Stimulated activated CD4-positive, alpha-beta T cell treated with anti-CD3 and anti-CD28 coated beads, TNF-alpha, amount 100 ng/mL, for 24 hours (primary cell): ENCODE measurements at places on chromosomes 11 and 22.

- DNase-seq: no peak
Observed at GRCh38 chr11:1812801-1813200, 22.0 kb upstream of the SYT8 start.

- DNase-seq: no peak
Observed at GRCh38 chr22:17549655-17550054, 13.6 kb upstream of the SLC25A18 start.

- no peak for DNase-seq
Observed at GRCh38 chr11:114075891-114076441, 16.5 kb downstream of the ZBTB16 start.

DNA sequence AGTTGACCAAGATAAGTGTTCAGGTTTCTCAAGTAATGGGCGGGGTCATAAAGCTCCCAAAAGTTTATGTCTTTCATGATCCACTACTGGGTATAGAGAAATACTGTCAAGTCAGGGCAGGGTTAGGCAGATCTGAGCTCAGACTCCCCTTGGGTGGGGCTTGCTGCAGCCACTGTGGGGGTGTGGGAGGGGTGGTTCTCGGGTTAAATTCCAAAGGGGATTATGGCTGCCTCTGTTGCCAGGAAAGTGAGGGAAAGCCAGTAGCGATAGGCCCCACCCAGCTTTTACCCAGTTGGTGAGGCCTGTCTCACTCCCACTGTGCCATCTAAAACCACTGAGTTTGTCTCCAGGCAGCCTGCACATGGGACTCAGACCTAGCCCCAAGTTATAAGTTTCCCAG is 37.8 kb downstream of the DLG2 start:
- no peak for DNase-seq

GRCh38 chr11:118485273-118485672 is 42.0 kb upstream of the TTC36 start:
- DNase-seq: no peak

GRCh38 chr11:42524534-42525227 is 787.1 kb upstream of the API5 start:
- DNase-seq: no peak

- DNase-seq: no peak
Observed at GRCh38 chr22:23683545-23683944, 7.3 kb upstream of the RGL4 start.

DNA sequence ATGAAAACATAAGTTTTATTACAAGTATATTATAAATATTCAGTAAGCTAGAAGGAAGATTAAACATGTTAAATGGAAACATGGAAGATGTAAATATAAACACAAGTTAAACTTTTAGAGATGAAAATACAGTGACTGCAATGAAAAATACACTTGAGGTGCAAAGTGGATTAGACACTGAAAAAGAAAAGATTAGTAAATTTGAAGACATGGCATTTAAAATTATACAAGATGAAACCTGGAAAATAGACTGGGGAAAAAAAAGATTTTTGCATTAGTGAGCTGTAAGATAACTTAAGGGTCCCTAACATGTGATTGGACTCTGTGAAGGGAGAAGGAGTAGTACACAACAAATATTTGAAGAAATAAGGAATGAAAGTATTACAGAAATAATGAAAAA is 33.3 kb downstream of the ELP4 start:
- DNase-seq: no peak

DNA sequence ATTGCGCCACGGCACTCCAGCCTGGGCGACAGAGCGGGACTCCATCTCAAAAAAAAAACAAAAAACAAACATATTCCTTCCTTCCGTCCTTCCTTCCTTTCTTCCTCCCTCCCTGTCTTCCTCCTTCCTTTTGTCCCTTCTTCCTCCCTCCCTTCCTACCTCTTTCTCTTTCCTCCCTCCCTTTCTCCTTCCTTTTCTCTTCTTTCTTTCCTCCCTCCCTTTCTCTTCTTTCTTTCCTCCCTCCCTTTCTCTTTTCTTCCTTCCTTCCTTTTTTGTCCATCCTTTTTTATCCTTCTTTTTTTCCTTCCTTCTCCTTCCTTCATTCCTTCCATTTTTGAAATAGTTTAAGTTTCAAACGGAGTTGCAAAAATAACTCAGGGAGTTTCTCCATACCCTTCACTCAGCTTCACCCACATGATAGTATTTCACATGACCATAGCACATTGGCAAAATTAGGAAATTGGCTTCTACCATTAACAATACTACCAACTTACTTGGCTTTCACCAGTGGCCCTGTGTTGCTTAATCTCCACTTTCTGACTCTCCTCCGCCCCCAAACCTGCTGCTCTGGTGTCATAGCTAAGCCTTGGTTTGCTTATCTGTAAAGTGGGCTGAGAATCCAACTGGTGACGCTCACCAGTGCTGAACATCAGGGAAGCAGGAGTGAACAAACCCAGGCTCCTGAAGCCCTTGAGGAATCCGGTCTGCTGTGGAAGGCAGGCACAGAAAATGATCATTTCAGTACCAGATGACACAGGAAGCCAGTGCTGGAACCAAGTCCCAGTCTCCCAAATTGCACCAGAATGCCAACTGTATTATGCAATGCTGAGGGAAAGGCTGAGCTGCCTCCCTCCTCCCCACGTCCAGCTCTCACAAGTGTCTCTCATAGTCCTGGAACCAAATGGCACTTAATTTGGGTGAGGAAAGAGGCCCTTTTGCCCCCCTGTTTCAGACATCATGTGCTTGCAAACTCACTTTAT is 17.2 kb upstream of the CRYBB3 start:
- DNase-seq: no peak

DNA sequence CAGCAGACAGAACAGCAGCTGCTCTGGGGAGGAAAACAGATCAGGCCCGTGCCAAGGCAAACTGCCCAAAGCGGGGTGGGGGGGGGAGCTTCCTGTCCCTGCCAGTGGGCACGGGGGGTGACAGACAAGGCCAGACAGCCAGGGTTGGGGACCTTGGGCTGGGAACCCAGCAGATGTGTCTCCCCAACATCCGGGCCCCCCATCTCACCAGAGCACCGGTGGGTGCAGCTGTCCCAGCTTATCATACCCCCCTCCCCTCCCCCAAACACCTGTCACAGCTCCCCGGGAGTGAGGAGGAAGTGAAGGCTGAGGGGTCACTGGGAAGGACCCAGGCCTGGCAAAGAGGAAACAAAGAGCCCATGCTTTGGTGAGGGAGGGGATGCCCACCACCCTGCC is 1.3 kb downstream of the PPP1R14B start:
- no peak for DNase-seq

DNA sequence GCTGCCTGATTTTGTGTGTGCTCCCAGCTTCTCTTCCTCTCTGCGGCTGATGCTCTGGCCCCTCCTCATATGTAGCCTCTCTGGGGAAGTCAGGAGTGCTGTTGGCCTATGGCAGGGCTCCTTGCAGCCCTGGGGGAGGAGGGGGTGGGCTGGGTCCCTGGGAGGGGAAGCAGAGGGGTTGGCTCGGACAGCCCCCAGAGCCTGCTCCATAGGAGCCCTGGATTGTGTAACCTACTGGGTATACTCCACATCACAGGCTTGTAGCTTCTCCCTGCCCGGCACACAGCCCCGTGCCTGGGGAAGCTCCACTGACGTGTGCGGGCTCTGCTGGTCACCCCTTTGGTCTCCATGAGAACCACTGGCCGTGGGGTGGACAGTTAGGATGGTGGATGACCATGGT is 113.8 kb downstream of the ST3GAL4 start:
- DNase-seq: no peak

DNA sequence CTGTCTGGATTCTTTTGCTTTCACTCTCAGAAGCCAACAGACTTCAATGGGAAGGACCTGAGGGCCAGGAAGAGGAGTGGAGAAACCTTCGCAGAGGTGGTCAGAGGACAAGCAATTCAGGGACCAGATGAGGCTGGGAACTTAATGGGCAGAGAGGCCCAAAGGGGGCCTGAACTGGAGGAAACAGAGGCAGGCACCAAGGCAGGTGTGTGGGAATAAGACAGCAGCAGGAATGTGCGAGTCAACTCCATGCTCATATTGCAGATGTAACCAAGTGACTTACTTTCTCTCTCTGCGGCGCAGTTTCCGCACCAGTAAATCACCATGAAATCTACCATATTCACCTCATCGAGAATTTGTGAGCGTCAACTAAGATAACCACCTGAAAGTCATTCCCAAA is 669.1 kb downstream of the NTM start:
- DNase-seq: no peak

DNA sequence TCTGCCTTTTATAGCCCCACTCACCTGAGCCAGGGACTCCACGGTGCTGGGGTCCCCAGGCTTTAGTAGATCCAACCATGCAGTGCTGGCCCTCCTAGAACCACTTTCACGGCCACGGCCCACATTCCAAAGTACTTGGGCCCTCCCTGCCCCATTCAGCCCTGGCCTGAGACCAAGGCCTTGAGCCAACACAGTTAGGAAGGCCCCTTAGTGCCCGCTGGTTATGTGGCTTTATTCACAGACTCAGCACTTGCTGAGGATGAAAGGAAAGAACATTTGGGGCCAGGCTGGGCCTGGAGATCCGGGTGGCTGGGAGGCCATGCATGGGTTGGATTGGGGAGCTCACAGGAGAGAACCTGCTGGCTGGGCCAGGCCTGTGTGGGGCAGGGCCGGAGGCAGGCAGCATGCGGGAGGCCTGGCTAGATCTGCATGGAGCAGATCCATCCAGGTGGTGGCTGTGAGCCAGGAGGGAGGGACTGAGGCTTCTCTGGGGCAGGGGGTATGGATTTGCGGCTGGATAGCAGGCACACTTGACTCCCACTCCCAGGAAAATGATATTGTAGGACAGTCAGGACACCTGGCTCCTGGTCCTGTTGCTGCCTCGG is 12.6 kb downstream of the CHRM1 start:
- DNase-seq: no peak

GRCh38 chr22:17043521-17043920 is 35.5 kb upstream of the GAB4 start:
- DNase-seq: no peak

DNA sequence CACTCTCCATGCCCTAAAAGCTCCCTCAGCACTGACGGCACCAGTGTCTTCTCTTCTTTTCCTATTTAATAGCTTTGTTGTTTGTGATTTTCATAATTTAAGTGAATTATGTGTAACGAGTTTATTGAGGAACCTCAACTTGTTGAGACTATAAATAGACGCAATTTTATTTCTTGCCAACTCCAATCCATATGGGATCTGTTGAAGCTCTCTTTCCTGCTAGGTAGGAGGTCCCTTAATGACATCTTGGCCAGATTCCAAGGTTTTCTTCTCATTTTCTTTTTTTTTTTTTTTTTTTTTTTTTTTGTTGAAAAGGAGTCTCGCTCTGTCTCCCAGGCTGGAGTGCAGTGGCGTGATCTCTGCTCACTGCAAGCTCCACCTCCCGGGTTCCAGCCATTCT is 14.2 kb downstream of the RTL6 start:
- no peak for DNase-seq

- DNase-seq: no peak
Observed at GRCh38 chr11:123755344-123755743, 1.0 kb upstream of the OR6X1 start.

DNA sequence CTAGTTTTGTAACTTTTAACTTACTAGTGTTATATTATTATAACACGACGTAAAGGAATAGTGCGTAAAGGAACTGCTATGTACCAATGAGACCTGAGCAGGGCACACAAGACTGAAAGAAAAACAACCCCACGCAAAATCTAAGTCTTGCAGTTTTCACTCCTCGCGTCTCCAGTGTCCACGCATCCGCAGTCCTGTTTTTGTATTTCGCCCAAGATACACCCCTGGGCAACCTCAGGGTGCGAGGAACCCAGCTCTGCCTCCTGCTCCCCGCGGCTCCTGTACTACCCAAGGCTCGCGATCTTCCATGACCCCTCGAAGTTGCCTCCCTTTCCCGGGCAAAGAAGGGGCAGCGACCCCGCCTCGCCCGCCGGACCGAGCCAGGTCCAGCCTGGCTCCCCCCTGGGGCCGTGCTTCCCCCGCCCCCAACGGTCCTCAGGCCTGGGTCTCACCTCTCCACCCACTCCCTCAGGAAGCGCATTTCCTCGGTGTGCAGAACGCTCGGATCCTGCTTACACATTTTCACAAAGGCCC is 393 bp downstream of the ST13 start:
- DNase-seq: peak; percentile 1

- DNase-seq: no peak
Observed at GRCh38 chr11:66800720-66801428, 42.4 kb upstream of the RCE1 start.

DNA sequence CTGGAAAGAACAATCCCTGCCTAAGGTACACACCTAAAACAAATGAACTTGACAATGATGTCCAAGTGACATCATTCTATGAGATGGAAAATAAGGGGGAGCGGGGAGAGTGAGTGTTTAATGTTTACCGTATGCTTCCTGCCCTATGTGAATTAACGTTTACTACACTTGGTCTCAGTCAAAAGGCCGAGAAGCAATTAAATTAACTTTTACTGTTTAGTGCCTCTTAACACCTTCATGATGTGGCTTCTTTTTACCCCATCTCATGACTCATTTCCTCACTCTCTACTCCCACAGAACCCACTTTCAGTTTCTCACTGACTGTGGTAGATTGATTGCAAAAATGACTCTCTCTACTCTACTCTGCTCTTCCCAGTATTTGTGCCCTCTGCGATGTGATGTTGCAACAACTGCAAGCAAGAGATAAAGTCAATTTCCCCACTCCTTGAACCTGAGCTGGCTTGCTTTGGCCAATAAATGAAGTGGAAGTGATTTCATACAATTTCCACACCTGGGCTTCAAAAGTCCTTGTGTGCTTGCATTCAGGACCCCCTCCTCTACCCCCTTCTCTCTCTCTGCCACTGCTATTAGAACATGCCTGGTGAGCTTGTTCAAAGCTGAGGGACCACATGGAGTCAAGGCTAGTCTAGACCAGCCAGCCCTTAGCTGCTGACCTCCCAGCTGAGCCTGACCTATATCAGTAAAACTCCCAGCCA is 11.6 kb upstream of the ALKBH3 start:
- DNase-seq: peak; percentile 6

DNA sequence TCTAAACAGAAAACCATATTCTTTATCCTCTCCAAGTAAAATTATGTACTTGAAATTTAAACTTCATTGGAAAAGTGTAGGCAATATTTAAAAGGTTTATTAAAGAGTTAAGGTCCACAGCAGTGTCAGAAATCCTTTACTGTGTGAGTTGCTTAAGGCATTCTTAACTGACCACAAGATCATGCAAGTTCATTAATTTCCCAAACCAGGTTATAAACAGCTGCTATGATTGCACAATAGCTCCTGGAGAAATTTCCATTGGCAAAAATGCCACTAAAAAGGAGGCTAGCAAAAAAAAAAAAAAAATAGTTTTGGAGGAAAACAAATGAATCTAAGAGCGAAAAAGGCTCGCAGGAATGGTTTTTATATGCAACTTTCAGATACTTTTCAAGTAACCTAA is 106.2 kb downstream of the ETS1 start:
- DNase-seq: no peak

GRCh38 chr11:39541945-39542351 is 1917.5 kb downstream of the LRRC4C start:
- DNase-seq: no peak

DNA sequence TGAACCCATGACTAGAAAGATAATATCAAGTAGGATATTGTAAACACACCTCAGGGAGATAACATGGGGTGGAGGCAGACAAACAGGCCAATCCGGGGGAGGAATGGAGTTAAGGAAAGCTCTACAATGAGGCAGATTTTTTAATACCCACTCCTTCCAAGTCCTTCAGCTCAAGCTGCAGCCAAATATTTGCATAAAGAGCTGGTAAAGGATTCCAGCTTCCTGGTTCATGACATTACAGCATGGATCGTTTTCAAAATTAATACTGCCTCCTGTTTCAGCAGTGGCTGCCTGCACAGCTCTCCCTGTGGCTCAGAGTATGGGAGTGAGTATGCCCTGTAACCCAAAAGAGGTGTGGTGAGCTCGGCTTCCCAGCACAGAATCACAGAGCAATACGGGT is 5.1 kb downstream of the POU2AF3 start:
- no peak for DNase-seq
